ENCODE measurements at places on chromosomes 2 and 18.

GRCh38 chr2:50069454-50069853, 915.1 kb upstream of the FSHR start:
- DNase-seq: no peak

GRCh38 chr2:237467447-237468179, 19.4 kb upstream of the MLPH start:
- no peak for DNase-seq

DNA sequence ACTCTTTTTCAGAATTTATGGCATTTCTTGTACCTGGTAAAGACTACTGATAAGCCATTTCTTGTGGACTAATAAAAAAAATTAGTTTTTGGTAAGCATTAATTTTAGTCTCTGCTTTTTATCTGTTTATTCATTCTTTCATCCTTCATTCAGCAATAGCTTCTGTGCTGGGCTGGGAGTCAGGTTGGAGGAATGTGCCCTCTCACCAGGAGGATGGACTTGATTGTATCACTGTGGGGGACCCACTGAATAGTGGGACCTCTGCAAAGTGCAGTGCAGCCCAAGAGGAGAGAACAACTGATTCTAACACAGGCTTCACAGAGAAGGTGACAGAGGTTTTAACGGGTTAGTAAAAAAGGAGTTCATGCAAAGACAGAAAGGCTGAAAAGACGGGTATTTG, 39.1 kb downstream of the CDC42EP3 start:
- DNase-seq: no peak

DNA sequence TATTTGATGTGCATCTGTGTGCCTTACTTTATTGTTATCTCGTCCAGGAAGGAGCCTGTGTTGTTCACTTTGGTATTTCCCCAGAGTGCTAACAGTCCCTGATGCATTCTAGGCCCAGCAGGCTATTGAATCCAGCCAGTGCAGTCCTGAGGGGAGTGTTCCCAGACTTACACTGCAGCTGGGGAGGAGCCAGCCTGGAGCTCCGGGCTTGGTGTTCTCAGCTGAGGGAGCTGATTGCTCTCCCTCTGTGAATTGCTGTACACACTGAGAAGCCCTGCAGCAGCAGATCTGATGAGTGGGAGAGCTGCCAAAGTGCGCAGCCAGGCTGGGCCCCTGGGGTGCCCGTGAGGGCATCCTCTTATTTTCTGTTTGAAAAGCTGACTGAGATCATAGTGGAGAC, 159.2 kb downstream of the GALNT3 start:
- DNase-seq: no peak

GRCh38 chr2:8235419-8235818, 446.4 kb upstream of the ID2 start:
- DNase-seq: no peak

GRCh38 chr18:79982736-79983135, 5.6 kb downstream of the TXNL4A start:
- no peak for DNase-seq

DNA sequence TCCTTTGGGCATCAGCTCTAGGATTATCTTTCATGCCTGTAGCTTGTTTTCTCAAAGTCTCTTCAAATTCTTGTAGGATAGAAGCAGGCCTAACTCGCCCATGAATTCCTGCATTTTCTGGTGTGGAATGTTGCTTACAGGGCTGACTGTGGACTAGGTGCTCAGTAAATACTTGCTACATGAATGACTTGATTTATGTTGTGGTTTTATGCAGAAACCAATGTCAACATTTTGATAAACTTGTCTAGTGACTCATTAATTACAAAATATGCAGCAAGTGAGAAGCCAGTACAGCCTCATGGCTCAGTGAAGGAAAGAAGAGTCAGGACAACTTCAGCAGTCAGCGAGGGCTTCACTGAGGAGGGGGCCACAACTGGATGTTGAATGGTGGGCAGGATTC, 110.6 kb upstream of the SIX2 start:
- no peak for DNase-seq

DNA sequence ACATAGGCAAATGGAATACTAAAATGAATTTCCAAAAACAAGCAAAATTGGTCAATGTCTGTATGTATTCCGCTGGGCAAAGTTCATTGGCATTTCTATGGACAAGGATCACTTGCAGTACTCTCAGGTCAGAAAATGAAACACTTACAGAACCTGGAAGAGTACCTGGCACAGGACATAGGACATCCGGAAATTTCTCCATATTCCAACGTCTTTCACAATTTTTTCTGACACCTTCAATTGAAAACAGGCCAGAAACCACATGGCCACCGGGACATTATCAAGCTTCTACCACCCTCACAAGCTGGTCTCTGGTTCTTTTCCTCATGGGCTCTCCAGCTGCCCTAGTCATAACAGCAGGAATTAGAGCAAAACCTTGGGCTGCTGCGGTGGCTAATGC, 96.9 kb upstream of the MSH6 start:
- no peak for DNase-seq
